ENCODE measurements at places on chromosomes 5 and 9.

- H3K4me3 ChIP-seq = no peak overlapping the region
- H3K27me3 ChIP-seq = no peaks in the 10 kb centered on the region
- H3K36me3 ChIP-seq = no peaks in the 10 kb centered on the region
- DNase-seq = no peak
- no peaks in the 10 kb centered on the region for H3K4me1 ChIP-seq
- no peak overlapping the region for H3K27ac ChIP-seq
These were observed 575.9 kb downstream of the RAB3C start for GRCh38 chr5:59158637-59159391.

DNA sequence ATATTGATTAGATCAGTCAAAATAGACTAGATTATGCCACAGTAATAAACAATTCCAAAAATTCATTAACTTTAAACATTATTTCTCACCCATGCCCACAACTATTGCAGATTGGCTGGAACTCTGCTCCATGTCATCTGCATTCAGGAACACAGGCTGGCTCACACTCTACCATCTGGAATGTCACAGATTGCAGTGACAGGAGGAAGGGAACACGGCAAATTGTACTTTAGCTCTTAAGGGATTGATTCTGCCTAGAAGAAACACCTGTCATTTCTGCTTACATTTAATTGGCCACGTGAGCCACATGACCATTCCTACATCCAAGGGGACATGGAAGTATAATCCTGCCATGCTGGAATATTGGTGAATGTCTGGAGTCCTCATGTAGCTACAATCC is 54.4 kb downstream of the ATPSCKMT start:
- no peak overlapping the region for H3K27ac ChIP-seq
- H3K27me3 ChIP-seq = no peaks in the 10 kb centered on the region
- DNase-seq = no peak
- H3K4me3 ChIP-seq = no peak overlapping the region
- H3K4me1 ChIP-seq = no peaks in the 10 kb centered on the region
- H3K36me3 ChIP-seq = no peaks in the 10 kb centered on the region

GRCh38 chr5:83724935-83725334 is 4.3 kb upstream of the HAPLN1 start:
- peaks cover 25% of the 10 kb centered on the region for H3K4me1 ChIP-seq
- no peak for DNase-seq
- H3K4me3 ChIP-seq = no peak overlapping the region

GRCh38 chr9:133850161-133850560 is 112.0 kb upstream of the SARDH start:
- no peak overlapping the region for H3K27ac ChIP-seq
- no peaks in the 10 kb centered on the region for H3K27me3 ChIP-seq
- DNase-seq = no peak
- peaks cover 8% of the 10 kb centered on the region for H3K4me1 ChIP-seq

GRCh38 chr5:156825688-156826087 is 24.4 kb upstream of the PPP1R2B start:
- no peaks in the 10 kb centered on the region for H3K27me3 ChIP-seq
- DNase-seq = no peak

- H3K4me1 ChIP-seq = no peaks in the 10 kb centered on the region
- no peak overlapping the region for H3K4me3 ChIP-seq
These were observed 142.1 kb downstream of the EPB41L4A start for GRCh38 chr5:112276991-112277390.

Data from astrocyte (in vitro differentiated cells and primary cell).